NCI-H748 treated with DMSO at 0.1 percent for 48 hours (cell line): ENCODE measurements at places on chromosomes 11 and 22.

DNA sequence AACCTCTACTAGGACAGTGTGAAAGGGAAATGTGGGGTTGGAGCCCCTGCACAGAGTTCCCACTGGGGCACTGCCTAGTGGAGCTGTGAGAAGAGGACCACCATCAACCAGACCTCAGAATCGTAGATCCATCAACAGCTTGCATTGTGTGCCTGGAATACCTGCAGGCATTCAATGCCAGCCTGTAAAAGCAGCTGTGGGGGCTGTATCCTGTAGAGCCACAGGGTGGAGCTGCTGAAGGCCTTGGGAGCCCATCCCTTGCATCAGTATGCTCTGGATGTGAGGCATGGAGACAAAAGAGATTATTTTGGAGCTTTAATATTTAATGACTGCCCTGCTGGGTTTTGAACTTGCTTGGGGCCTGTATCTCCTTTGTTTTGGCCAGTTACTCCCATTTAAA is 46.3 kb downstream of the PGR start:
- no peak for DNase-seq

- no peak for DNase-seq
Measured at GRCh38 chr11:1619449-1619848, 2.5 kb downstream of the KRTAP5-4 start.

DNA sequence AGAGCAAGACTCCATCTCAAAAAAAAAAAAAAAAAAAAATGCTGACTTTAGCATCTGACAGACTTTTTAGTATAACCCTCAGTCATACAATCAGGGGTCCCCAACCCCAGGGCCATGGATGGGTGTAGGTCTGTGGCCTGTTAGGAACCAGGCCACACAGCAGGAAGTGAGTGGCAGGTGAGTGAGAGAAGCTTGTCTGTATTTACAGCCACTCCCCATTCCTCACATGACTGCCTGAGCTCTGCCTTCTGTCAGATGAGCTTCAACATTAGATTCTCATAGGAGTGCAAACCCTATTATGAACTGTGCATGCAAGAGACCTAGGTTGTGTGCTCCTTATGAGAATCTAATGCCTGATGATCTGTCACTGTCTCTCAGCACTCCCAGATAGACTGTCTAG is 3.3 kb downstream of the FAM227A start:
- DNase-seq: no peak

GRCh38 chr22:32327066-32327465 is 30.6 kb upstream of the RFPL3 start:
- no peak for DNase-seq

GRCh38 chr11:114796954-114797721 is 118.8 kb downstream of the NXPE2 start:
- DNase-seq: no peak

GRCh38 chr22:31987218-31987617 is 42.9 kb downstream of the YWHAH start:
- DNase-seq: no peak

DNA sequence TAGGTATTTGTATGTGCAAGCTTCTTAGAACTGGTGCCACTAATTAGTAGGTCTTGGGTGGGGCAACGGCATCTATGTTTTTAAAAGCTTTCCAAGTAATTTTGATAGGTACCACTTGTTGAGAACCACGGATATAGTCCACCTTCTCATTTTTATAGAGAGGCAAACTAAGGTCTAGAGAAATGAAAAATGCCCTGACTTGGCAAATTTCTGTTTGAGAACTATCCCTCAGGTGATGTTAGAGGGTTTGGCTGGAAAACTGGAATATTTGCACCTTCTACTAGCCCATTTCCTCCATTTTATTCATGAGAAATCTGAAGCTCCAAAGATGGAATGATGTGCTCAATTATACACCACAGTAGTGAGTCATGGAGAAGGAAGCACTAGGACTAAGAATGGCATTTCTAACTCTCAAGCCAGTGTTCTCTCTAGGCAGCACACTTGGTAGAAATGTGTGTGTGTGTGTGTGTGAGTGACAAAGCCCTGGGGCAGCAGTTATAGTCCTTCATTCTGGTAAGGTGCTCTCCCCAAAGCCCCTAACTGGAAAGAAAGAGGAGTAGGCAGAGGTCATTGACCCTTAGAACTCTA is 1.8 kb upstream of the TMEM86A start:
- no peak for DNase-seq

GRCh38 chr11:106398502-106399075 is 321.1 kb downstream of the AASDHPPT start:
- DNase-seq: no peak

DNA sequence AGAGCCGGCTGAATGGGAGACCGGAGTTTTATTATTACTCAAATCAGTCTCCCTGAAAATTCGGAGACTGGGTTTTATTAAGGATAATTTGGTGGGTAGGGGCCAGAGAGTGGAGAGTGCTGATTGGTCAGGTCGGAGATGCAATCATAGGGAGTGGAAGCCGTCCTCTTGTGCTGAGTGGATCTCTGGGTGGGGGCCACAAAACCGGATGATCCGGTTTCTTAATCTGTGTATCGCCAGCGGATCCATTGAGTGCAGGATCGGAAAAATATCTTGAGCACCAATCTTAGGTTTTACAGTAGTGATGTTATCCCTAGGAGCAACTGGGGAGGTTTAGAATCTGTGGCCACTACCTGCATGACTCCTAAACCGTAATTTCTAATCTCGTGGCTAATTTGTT is 886 bp upstream of the NIPSNAP1 start:
- peak; percentile 59 for DNase-seq

DNA sequence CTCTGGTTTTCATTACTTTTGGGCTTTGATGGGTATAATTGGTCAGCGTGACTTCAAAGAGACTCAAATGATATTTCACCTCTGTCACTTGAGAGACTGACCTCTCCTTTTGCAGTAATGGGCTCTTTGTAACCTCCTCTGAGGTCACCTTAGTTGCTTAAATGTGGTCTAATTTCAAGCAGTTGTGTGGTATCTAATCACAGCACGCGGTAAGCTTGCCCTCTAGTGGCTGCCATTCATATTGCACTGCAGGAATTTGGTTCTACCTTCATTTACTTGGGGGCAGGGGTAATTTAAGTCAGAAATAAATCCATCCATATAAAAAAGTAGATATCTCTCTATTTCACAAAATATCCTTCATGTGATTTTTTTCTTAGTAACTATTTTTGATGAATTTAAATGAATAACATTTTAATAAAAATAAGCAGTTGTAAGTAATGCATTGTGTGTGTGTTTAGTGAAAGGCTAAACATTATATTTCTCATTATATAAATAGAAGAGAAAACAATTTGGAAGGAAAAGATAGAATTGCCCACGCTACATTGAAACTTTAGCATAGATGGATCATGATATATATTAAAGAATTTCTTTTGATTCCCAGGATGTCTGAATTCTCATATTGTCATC is 55.0 kb upstream of the ANO3 start:
- DNase-seq: peak; percentile 41

- DNase-seq: peak; percentile 80
Measured at GRCh38 chr11:33015621-33016551, at the start of gene DEPDC7. Gene DEPDC7 (plus strand): TSS chr11:33015878. CDS start chr11:33015956, 78 bp downstream.

- no peak for DNase-seq
Measured at GRCh38 chr11:75349521-75350116, 1.8 kb downstream of the ARRB1 start.

DNA sequence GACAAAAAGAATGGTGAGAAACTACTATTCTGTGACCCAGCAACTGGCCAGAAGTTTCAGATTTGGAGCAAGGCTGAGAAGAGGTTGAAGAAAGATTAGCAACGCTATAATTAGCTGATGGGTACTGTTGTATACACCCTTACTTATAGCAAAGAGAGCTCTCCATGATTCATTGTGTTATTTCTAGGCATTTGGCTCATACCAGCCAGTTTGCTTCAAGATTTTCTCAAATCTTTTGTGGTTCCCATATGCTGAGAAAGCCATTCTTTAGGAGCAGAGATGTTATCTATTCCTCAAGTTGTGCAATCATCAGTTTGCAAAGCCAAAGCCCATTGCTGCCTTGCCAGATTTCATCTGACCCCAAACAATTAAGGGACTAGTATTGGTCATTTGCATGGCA is 179.4 kb downstream of the ETS1 start:
- DNase-seq: no peak

- no peak for DNase-seq
Measured at GRCh38 chr11:92473736-92474135, 249.1 kb downstream of the FAT3 start.

- no peak for DNase-seq
Measured at GRCh38 chr11:74971424-74971823, 17.3 kb upstream of the NEU3 start.

DNA sequence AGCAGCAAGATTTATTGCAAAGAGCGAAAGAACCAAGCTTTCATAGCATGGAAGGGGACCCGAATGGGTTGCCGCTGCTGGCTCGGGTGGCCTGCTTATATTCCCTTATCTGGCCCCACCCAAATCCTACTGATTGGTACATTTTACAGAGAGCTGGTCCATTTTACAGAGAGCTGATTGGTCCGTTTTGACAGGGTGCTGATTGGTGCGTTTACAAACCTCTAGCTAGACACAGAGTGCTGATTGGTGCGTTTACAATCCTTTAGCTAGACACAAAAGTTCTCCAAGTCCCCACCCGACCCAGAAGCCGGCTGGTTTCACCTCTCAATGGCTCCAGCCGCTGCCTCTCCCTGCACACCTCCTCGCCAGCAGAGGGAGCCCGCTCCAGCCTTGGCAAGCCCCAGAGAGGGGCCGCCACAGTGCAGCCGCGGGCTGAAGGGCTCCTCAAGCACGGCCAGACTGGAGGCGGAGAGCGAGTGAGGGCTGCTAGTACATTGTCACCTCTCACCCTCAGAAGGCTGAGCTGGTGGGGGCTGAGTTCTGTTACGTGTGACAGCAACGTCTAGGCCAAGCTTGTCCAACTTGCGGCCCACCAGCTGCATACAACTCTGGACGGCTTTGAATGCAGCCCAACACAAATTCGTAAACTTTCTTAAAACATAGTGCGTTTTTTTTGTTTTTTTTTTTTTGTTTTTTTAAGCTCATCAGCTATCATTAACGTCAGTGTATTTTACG is 8.7 kb downstream of the PTH start:
- peak; percentile 46 for DNase-seq

DNA sequence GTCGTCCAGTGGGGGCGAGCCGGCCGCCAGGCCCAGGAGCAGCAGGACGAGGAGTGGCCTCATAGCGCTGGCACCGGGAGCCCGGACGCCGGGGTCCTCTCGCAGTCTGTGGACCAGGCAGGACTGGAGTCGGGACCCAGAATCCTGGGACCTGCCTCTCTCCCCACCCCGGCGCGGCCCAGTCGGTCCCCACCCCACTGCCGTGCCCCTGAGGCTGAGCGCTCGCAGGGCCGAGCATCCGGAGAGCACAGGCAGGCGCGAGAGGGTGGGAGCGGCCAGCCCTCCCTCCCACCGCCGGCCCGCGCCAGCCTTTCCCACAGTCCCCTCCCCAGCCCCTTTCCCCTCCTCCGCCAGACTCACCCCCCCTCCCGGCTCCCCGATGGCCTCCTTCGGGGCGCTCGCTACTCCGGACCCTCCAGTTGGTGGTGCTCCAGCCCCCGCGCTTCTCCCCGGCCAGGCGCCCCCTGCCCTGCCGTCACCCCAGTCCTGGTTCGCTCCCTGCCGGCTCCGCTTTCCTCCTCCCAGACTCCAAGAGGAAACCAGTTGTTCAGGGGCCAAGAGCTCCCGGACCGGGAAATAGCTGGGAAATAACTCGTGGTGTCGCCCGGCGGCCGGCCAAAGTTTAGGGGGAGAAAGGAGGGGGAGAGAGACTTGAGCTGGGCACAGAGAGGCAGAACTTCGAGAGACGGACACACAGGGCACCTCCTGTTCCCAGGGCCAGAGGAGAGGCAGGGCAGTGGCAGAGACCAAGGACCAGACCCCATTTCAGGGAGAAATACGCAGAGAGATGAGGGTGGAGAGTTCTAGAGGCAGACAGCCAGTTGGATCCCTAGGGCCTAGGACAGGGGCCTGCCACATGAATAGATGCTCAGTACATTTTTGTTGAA is at the start of gene C1QTNF5:
Gene C1QTNF5 (minus strand): TSS at position 549 of the 887 bp plus-strand sequence. CDS start 486 bp downstream, at position 63.
- no peak for DNase-seq

- no peak for DNase-seq
Measured at GRCh38 chr11:118851970-118852369, 31.7 kb upstream of the CXCR5 start.

DNA sequence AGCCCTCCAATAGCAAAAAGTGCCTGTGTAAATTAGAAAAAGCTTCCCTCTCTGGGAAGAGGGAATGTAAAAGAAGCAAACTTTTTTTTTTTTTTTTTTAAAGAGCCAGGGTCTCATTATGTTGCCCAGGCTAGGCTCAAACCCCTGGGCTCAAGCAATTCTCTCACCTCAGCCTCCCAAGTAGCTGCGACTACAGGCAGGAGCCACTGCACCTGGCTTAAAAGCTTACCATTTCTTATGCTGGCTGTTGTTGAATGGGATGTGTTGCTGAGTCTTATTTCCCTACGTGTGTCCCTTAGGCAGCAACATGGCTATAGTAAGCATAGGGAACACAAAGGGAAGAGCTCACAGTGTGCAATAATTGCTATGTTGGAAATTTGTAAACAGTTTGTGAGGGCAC is 225.5 kb upstream of the CCDC90B start:
- peak; percentile 58 for DNase-seq

DNA sequence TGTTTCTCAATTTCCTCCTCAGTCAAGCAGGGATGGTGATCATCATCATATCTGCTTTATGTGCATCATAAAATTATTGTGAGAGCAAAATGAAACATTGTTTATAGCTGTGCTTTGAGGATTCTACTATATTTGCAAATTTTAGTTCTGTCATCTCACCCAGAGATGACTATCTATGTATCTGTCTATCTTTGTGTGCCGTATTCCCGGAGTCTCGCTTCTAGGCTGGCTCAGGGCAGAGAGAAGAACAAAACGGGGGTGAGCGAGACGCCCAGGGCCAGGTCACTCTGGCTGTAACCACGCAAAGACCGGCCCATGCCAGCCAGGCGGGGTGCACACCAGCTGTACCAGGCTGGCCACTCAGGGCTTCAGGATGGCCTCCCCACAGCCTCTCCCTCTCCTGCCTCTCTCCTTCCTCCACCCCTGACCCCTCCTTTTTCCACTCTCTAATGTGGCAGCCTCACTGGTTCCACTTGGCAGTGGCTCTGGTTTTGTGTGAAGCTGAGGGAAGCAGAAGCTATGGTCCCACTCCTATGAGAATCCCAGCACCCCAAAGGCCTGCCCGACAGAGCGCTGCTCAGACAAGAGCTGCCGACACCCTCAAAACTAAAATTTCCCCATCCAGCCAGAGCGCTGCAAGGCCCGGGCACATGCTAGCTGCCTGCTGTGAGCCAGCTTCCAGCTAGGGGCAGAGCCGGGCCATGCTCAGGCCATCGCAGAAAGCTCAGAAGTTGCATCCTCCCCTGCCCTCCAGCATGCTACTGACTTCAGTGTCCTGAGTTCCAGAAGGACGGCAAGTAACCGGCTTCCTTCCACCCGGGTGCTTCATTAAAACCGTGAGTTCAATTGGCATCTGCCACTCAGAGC is 139.5 kb upstream of the TBCEL start:
- DNase-seq: no peak

DNA sequence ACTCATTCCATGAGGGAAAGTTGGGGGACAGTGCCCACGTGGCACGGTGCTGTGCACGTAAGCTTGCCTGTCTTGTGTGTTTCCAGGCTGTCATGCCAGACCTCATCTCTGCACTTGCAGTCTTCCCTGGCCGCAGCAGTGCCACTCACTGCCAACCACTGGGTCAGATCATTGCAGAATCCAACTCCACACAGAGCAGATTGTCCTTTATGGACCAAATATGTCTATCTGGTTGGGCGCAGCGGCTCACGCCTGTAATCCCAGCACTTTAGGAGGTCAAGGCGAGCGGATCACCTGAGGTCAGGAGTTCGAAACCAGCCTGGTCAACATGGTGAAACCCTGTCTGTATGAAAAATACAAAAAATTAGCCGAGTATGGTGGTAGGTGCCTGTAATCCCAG is 4.4 kb upstream of the PPARA start:
- DNase-seq: no peak
